Suppressor macrophage treated with lipopolysaccharide for 1 hour (primary cell): ENCODE measurements at places on chromosomes 2 and 18.

- DNase-seq = peak; percentile 18
Measured at GRCh38 chr2:215505044-215505786, 69.3 kb upstream of the FN1 start.

- DNase-seq = no peak
Measured at GRCh38 chr2:72951303-72952095, 34.2 kb downstream of the EMX1 start.

- no peak for DNase-seq
Measured at GRCh38 chr2:170493426-170494097, 221.6 kb upstream of the SP5 start.

DNA sequence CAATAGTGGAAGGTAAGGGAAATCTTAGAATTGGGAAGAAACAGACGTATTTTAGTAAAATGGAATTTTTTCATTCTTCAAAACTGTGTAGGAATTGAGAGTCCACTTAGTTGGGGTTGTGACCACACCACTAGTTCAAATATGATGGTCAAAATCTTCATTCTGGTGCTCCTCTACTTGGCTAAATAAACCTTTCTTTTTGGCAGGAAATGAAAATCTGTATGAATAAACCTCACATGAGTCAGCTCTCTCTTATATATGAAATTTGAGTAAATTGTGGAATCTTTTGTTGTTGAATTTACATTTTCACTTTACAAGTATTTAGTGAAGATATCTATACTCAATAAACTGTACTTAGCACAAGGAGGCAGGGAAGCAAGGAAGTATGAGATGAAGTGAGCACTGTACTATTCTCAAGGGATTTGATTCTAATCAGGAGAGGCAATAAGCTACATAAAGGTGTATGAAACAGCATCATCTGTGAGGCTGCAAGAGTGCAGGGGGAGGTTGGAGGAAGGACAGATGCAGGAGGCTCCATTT is 20.5 kb downstream of the IL18R1 start:
- no peak for DNase-seq

DNA sequence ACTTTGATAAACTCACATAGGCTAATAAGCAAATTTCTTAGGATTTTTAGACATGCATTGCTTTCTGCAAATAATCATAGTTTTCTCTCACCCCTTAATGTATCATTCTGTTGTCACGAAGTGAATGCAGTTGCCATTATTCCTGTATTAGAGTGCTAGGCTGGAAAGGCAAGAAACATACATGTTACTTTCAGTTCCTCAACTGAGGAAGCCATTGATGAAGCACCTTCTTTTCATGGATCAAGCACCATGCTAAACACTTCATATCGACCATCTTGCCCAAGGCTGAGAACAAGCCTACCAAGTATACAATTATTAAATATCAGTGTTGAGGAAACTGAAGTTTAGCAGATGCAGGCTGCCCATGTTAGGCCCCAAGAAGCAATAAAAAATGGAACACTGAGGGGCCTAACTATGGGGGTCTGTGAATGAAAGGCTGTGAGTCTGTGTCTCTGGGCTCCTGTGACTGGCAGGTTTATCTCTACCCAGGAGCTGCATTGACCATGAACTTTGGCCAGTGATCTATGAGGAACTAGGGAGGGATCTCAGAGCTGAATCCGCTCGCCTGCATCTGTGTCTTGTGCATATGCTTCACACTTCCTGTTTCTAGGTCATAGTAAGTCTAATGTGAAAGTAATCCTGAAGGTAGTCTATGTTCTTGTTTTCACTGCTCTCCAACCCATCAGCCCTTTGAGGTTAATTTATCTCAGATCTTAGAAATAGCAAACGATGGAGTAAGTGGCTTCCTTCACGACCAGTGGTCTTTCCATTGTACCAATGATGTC is 16.0 kb upstream of the TSPYL6 start:
- peak; percentile 30 for DNase-seq

- DNase-seq = peak; percentile 21
Measured at GRCh38 chr2:183063083-183063482, 15.5 kb upstream of the DUSP19 start.

- DNase-seq = no peak
Measured at GRCh38 chr2:166439078-166439477, 55.0 kb downstream of the SCN7A start.

GRCh38 chr2:174888646-174889271 is 116.4 kb downstream of the CHN1 start:
- no peak for DNase-seq

- DNase-seq = no peak
Measured at GRCh38 chr18:63829886-63830285, 54.7 kb downstream of the SERPINB7 start.

DNA sequence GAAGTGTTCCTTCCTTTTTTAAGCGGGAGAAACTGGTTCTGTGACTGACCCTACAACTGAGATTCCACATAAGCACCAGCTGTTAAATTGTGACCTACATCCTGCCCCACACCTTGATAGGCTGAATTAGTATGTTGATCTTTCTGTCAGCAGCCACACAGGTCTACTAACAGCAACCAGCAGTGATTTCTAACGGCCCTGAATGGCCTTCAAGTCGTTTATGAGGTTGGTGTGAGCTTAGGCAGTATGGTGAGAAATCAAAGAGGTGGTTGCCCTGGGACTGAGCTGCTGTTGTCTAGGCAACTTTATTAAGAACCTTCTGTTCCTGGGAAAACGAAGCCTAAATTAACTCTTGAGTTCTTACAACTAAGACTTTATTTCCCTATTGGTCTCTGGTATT is 197.2 kb upstream of the FSHR start:
- DNase-seq = no peak

- DNase-seq = no peak
Measured at GRCh38 chr2:120819720-120820210, 84.1 kb downstream of the GLI2 start.

DNA sequence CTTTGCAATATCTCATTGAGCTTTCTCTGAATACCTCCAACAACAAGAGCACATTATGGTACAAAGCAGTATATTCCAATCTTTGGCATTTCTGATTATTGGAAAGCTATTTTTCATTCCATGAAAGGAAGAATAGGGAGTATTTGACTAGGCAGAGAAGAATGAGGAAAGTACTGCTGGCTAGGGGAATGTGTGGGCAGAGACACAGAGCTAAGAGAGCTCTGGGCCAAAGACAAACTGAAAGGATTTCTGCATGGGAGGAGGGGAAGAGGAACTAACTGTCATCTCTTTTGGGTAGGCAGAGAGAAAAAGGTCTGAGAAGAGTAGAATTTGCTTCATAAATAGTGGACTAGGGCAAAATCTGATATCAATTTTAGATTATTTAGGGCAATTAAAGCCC is 150.8 kb downstream of the CCDC85A start:
- no peak for DNase-seq

DNA sequence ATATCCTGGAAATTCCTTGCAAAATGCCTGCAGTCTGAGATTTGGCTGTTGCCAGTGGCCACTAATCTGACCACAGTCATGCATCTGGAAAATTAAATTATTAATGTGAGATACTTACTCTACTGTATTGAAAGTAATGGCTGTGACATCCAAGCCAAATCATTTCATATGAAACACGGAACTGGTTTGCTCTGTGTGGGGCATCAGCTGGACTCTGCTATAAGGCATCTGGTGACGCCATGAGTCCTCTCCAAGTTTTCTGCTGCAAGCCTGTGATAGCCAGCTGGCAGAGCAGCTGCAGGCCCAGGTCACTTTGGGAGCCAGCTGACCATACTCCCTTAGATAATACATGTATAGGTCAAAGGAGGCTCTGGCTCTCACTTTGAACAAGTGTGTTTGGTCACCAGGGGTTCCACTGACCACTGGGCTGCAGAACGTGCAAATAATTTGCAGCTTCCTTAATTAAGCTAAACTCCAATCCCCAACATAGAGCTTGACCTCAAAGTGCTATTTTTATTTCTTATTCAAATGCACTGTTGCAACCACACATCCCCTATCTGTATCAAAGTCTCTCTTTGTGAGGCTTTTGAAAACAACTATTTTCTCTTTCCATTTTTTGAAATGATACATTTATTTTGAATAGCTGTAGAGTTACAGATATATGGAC is 152.9 kb downstream of the NCKAP5 start:
- DNase-seq = no peak

DNA sequence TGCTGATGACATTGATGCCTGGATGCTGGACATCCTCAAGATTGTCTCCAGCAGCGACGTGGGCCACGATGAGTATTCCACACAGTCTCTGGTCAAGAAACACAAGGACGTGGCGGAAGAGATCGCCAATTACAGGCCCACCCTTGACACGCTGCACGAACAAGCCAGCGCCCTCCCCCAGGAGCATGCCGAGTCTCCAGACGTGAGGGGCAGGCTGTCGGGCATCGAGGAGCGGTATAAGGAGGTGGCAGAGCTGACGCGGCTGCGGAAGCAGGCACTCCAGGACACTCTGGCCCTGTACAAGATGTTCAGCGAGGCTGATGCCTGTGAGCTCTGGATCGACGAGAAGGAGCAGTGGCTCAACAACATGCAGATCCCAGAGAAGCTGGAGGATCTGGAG is 94.1 kb upstream of the EML6 start:
- DNase-seq = no peak

- no peak for DNase-seq
Measured at GRCh38 chr2:239223310-239224198, 177.3 kb downstream of the HDAC4 start.

DNA sequence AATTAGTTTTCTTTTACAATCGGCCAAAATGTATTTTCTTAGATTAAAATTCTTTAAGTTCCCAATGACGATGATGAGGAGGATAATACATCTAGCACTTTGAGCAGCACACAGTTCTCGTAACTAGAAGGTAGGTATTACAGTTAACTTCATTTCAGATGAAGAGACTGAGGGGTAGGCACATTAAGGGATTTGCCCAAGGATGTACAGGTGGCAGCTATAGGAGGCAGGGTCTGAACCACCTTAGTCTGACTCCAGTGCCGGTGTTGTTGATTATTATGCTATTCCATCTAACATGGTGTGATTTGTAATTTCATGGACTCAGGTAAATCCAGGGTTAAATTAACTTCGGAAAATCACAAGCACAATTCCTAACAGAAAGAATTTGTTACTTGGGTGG is 1.1 kb downstream of the CD28 start:
- DNase-seq = no peak

GRCh38 chr2:179749210-179749609 is 112.2 kb downstream of the ZNF385B start:
- DNase-seq = no peak

DNA sequence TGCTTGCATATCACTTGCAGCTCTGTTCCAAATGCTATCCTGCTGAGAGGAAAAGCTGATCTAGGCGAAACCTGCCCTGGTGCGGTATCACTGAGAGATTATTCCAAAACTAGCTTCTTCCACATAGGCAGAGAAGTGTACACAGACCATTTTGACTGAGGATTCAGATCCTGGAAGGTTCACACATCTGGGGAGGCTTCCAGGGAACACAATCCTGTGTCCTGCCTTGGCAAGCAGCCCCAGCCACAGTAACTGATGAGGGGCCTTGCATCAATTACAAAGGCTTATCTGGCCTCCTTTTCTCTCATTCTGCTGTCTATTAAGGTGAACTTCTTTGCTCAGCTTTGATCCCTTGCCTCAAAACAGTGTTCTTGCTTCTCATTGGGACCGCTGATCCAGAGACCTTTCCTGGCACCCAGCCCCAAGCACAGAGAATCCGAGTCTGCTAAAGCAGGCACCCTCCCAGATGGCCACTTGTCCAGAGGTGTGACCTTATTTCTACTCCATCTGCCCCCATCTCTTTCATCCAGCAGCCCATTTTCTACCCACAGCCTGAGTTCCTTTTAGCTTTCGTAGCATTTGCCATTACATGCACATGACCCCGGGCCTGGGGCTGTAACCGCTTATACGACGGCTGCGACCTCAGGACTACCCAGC is 52.3 kb upstream of the ZFP36L2 start:
- DNase-seq = no peak

- DNase-seq = no peak
Measured at GRCh38 chr2:52294628-52295027, 1262.7 kb upstream of the NRXN1 start.

- DNase-seq = peak; percentile 28
Measured at GRCh38 chr2:189534854-189535832, 45.4 kb downstream of the SLC40A1 start.

DNA sequence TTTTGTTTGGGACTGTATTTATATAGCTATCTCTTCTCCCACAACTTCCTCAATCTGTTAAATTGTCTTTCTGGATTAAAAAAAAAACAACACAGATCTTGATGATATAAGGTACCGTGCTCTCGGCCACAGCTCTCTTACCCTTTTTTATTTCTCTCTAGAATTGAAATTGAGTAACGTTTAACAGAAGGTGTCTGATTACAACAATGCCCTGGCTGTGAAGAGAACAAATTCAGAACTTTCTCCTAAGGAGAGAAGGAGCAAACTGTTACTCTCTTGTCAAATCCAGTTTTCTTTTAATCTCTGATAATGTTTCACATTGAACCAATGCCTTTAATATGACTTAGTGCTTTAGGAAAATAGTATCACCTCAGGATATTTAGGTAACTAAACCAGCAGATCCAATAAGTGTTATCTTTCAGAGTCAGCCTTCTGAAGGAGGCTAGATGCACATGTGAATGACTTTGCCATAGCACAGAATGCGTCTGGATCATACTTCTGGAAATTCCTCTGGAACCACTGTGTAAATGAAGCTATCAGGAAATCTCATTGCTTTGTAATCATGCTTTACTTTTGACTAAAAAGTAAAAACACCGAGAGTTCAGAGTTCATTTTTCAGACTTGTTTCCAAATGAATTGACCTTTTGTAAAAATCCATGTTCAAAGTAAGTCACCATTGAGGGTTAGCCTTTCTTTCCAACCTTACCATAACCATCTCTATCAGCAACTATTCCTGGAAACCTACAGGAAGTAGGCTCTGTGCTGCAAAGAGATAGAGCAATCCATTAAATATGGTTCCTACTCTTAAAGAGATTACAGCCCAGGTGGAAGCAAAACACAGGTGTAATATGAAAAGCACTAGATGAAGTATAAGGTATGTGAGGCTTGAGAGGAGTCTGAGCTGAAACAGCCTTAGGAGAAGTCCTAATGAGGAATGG is 147.0 kb upstream of the OSR1 start:
- DNase-seq = no peak

GRCh38 chr2:94994914-94995552 is 30.5 kb upstream of the MAL start:
- no peak for DNase-seq

GRCh38 chr18:40046596-40046995 is 1908.4 kb upstream of the PIK3C3 start:
- DNase-seq = no peak

DNA sequence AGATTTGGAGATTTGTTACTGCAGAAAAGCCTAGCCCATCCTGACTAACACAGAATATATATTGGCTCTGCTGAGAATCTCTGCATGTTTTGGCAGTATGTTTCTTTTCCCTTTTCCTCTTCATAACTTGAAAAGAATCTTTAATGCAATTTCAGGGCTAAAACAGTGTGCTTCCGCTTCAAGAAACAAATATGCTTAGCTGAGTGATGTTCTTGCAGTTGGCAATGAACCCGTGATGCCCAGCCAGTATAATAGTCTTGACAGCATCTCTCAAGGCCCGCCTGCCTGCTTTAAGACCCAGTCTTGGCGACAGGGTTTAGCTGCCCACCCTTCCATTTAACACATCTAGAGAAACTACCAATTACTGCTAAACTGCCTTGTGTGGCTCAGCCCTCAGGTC is 184.5 kb downstream of the INO80D start:
- no peak for DNase-seq

- DNase-seq = no peak
Measured at GRCh38 chr2:237198164-237198855, 112.6 kb downstream of the COPS8 start.
